ENCODE measurements at places on chromosomes 1 and 21. TPM values are rescaled to one million over a fixed set of nuclear protein-coding genes. Genes with fewer than 3 reads are reported as not detected.

NSL1 gene
- 102 TPM for polyA plus RNA-seq

FCRL2 gene
- not detected for polyA plus RNA-seq

ENO1 gene
- 882 TPM for polyA plus RNA-seq

PGLYRP4 gene
- polyA plus RNA-seq: not detected

S100A12 gene
- polyA plus RNA-seq: not detected

CSF1 gene
- 1.4 TPM for polyA plus RNA-seq

CFAP74 gene
- polyA plus RNA-seq: 0.21 TPM

CNKSR1 gene
- 9.8 TPM for polyA plus RNA-seq

KCNT2 gene
- polyA plus RNA-seq: 3.5 TPM

ATP8B2 gene
- 11.0 TPM for polyA plus RNA-seq

NAV1 gene
- 22.6 TPM for polyA plus RNA-seq

RAP1A gene
- 28.1 TPM for polyA plus RNA-seq

ACOT11 gene
- 1.6 TPM for polyA plus RNA-seq

OR2G3 gene
- not detected for polyA plus RNA-seq

UTS2 gene
- not detected for polyA plus RNA-seq

RGS13 gene
- not detected for polyA plus RNA-seq

UBE4B gene
- 28.4 TPM for polyA plus RNA-seq

CD160 gene
- not detected for polyA plus RNA-seq
